GM10248 (cell line): ENCODE measurements at places on chromosomes 2 and 18.

DNA sequence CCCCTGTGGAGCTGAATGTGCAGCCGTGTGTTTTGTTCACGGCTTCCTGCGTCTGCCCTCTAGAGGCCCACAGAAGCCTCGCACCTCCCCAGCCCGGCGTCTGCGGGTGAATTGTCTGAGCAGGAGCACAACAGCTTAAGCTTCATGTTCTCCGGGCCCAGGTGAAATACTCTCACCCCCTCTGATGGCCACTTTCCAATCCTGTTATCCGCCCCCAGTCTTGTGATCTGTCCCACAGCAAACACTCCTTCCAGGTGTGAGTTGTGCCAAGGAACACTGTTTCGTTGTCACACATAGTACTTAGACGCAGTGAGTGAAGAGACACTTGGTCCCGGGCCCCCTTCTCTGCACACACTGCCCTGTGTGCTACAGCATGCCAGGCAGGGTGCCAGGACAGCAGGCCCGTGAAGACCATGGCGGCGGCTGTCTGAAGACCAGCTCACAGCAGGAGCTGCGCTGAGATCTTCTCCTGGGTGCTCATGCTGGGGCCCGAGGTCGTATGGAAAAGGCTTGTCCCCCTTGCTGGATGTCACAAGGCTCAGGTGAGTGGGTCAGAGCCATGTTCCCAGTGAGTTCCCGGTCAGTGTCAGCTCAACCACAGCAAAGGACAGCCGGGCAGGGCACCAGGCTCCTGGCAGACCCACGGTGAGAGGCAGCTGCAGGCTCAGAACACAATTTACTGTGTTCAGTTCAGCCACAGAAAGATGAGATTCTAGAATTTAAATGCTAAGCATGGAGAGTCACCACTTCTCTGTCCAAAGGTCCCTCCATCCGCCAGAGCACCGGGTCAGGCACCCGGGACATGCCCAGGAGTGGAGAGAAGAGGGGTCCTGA is 6.8 kb upstream of the PXDN start:
- peak; percentile 45 for DNase-seq

DNA sequence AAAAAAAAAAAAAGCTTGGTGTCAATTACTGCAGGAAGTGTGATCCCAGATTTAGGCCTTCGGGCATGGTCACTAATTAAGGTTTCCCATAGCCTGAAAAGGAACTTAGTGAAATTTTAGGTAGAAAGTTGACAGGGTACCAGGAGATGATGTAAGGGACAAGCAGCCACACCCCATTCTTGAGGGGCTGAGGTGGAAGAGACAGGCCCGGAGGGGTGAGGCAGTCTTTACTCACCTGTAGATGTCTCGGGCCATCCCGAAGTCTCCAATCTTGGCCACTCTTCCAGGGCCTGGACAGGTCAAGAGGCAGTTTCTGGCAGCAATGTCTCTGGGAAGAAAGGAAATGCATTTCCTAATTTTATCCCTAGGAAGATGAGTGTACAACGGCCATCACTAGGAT is 94.3 kb downstream of the CLIP4 start:
- no peak for DNase-seq

GRCh38 chr2:96549967-96550786 is 13.6 kb downstream of the ARID5A start:
- DNase-seq: no peak

GRCh38 chr2:6545336-6545735 is 320.4 kb downstream of the CMPK2 start:
- DNase-seq: no peak

- DNase-seq: no peak
Measured at GRCh38 chr2:216327447-216327935, 44.8 kb downstream of the MARCHF4 start.

DNA sequence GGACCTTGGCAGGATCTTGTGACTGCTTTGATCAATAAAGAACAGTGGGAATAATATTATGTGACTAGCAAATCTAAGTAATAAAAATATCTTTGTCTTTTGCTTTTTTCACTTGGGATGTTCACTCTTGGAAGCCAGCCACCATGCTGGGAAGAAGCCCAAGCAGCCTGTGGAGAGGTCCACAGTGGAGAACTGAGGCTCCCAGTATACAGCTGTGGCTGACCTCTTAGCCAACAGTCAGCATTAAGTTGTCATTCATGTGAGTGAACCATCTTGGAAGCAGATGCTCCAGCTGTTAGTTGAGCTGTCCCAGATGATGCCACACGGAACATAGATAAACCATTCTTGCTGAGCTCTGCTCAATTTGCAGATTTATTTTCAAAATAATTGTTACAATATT is 160.0 kb downstream of the OSR1 start:
- no peak for DNase-seq

DNA sequence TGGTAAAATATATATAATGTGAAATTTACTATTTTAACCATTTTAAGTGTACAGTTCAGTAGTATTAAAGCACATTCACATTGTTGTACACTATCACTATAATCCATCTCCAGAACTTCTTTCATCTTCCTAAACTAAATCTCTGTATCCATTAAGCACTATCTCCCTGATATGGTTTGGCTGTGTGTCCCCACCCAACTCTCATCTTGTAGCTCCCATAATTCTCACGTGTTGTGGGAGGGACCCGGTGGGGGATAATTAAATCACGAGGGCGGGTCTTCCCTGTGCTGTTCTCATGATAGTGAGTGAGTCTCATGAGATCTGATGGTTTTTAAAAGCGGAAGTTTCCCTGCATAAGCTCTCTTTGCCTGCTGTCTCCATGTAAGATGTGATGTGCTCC is 178.9 kb upstream of the NABP1 start:
- DNase-seq: no peak

- DNase-seq: no peak
Measured at GRCh38 chr2:73830871-73831401, 2.2 kb downstream of the STAMBP start.

GRCh38 chr2:20106746-20107145 is 55.3 kb upstream of the LAPTM4A start:
- DNase-seq: no peak

GRCh38 chr2:197707316-197708213 is 2.4 kb downstream of the MARS2 start:
- peak; percentile 32 for DNase-seq
